ENCODE measurements at places on chromosomes 7 and 10. TPM values are rescaled to one million over a fixed set of nuclear protein-coding genes. Genes with fewer than 3 reads are reported as not detected.

DGKI gene
- not detected for polyA plus RNA-seq

CCZ1B gene
- 25.3 TPM for polyA plus RNA-seq

AOAH gene
- polyA plus RNA-seq, result 1.8 TPM

FKBP6 gene
- polyA plus RNA-seq, result not detected

OR6B1 gene
- not detected for polyA plus RNA-seq

PTF1A gene
- not detected for polyA plus RNA-seq

TUBB8 gene
- 0.51 TPM for polyA plus RNA-seq

GPR15LG gene
- not detected for polyA plus RNA-seq

ITPRID1 gene
- not detected for polyA plus RNA-seq

CAMK1D gene
- 54.1 TPM for polyA plus RNA-seq

FANK1 gene
- not detected for polyA plus RNA-seq

UPK3BL2 gene
- polyA plus RNA-seq, result 5.8 TPM

GIMAP1 gene
- 1.4 TPM for polyA plus RNA-seq

ERVW-1 gene
- not detected for polyA plus RNA-seq

GNAT3 gene
- polyA plus RNA-seq, result not detected

PIP gene
- polyA plus RNA-seq, result not detected

SEMA3E gene
- polyA plus RNA-seq, result not detected

COL17A1 gene
- polyA plus RNA-seq, result not detected

AGAP3 gene
- not detected for polyA plus RNA-seq

ZMIZ2 gene
- 15.2 TPM for polyA plus RNA-seq

STEAP2 gene
- not detected for polyA plus RNA-seq

PAPOLB gene
- not detected for polyA plus RNA-seq

LSM5 gene
- polyA plus RNA-seq, result 178 TPM

ZNF804B gene
- polyA plus RNA-seq, result not detected

CBLL1 gene
- 75.8 TPM for polyA plus RNA-seq

OR9A2 gene
- not detected for polyA plus RNA-seq

ATG9B gene
- polyA plus RNA-seq, result 9.8 TPM

GNGT1 gene
- polyA plus RNA-seq, result not detected

FAM25C gene
- not detected for polyA plus RNA-seq

PROSER2 gene
- not detected for polyA plus RNA-seq

SUGCT gene
- 8.3 TPM for polyA plus RNA-seq

LIPN gene
- polyA plus RNA-seq, result not detected
